ENCODE measurements at places on chromosomes 4 and X. TPM values are rescaled to one million over a fixed set of nuclear protein-coding genes. Genes with fewer than 3 reads are reported as not detected.
A peak's percentile ranks its signal among the peaks of the same experiment; 100 is the strongest.

GRCh38 chr4:27702730-27703431, 842.2 kb downstream of the STIM2 start:
- DNase-seq = no peak

The GAGE1 gene
- not detected for total RNA-seq

DNA sequence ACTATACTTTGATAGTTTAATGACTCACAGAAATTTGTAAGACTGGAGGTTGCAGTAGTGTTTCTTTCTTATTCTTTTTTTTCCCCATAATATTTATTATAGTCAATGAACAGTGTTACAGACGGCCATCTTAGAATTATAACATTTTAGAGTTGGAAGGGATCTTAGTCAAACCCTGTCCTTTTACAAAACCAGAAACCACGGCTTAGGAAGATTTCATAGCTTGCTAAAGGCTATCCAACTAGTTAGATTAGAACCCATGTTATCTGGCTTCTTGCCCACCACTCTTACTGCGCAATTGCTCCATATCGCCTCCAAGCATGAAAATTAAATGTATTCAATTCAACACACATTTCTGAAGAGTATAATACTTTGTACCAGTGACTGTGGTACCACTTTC, 1.1 kb downstream of the XIAP start:
- DNase-seq = no peak

GRCh38 chr4:42329421-42329820, 67.9 kb upstream of the SHISA3 start:
- DNase-seq = no peak

DNA sequence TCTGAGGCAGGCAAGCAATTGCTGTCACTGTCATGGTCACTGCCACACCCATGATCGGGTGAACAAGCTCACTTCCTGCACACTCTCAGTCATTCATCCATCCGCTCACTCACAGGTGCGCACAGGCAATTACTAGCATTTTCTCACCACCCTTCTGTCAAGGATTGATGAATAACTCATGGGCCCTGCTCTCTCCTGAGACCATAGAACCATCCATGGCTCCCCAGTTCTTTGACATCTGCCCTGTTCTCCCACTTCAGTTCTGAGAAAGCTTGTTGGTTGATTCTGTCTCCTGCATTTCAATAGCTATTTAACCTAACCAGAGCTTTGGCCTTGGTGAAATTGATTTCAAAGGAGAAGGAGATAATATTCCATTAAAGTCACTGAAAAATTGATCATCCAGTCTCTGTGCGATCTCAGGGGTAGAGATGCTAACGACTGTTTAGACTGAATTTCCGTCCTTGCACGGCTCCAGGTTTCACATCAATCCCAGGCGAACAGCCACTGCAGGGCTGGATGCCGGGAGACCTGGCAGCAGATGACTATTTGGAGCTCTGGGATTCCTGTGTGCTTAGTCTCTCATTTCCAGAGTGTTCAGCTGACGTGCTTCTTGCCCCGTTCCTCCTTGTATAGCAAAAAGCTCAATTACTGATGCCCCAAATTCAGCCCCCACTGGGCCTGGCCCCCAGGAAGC, 36.9 kb upstream of the ADRA2C start:
- no peak for DNase-seq

The RBPJ gene
- total RNA-seq = 48.4 TPM

- DNase-seq = no peak
Measured at GRCh38 chr4:88858752-88859151, 161.1 kb upstream of the NAP1L5 start.

The GLOD5 gene
- total RNA-seq = not detected

- no peak for DNase-seq
Measured at GRCh38 chr4:35463251-35463952, 780.9 kb downstream of the ARAP2 start.

The SSX1 gene
- not detected for total RNA-seq

The TXK gene
- total RNA-seq = 0.20 TPM

DNA sequence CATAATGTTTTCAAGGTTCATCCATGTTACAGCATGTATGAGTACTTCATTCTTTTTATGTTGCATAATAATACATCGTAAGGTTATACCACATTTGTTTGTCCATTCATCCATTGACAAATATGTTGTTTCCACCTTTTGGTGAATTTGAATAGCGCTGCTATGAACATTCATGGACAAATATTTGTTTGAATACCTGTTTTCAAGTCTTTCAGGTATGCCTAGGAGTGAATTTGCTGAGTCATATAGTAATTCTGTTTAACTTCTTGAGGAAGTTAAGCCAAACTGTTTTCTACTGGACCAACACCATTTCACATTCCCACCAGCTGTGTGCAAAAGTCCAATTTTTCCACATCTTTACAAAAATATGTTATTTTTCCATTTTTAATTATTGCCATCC, 31.5 kb downstream of the IRS4 start:
- DNase-seq = no peak

DNA sequence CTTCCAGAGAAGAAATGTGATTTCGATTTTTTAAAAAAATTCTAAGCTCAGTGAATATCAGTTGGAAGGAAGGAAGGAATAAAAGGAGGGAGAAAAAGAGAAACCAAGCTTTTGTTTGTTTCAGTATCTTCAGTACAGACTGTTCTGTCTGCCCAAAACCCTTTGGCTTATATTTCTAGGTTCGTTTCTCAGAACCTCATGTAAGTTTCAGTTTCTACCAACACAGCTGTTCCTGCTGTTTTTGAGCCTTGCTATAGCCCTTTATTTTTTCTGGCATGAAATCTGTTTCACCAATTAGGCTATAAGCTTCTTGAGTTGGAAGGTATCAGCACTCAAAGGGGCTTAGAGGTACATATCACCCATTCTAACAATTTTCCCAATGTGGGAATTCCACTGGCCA, 157.9 kb downstream of the GBA3 start:
- no peak for DNase-seq

The SMIM31 gene
- not detected for total RNA-seq

DNA sequence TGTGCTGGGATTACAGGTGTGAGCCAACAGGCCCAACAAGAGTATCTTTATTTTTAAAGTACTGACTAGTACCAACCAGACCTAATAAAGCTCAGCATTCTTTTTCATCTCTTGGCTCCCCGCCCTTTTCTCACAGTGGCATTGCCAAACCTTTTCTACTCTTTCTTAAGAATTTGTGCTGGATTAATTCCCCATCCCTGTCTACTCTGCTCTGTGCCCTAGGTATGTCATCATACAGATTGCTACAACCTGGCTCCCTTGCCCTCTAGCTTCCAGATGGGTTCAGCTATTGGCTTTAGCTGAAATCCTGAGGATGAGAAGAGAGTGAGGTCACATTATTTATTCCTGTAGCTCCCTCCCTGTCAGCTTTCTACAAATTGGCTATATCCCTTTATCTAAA, 34.9 kb upstream of the CCNI start:
- DNase-seq = no peak

- DNase-seq = no peak
Measured at GRCh38 chr4:27357283-27357682, 496.6 kb downstream of the STIM2 start.

The CCDC149 gene
- 13.2 TPM for total RNA-seq

GRCh38 chrX:16160729-16161128, 6.6 kb upstream of the MAGEB17 start:
- no peak for DNase-seq

DNA sequence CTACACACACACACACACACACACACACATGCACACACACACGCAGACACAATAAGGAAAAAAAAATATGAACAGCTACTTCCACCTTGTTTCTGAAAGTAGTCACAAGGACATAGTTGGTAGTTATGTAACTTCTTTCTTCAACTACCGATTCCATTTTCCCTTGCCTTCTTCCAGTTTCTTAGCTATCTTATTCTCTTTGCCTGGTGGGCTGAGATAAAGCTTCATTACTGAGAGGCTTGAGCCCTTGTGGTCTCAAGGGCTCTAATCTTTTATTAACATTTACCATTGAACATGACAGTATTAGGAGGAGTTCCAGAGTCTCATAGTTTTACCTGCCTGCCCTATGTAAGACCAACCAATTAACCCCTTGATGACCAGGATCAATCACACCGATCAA, 8.9 kb upstream of the SMIM10 start:
- no peak for DNase-seq

GRCh38 chr4:35939751-35940150, 304.6 kb downstream of the ARAP2 start:
- DNase-seq = no peak

DNA sequence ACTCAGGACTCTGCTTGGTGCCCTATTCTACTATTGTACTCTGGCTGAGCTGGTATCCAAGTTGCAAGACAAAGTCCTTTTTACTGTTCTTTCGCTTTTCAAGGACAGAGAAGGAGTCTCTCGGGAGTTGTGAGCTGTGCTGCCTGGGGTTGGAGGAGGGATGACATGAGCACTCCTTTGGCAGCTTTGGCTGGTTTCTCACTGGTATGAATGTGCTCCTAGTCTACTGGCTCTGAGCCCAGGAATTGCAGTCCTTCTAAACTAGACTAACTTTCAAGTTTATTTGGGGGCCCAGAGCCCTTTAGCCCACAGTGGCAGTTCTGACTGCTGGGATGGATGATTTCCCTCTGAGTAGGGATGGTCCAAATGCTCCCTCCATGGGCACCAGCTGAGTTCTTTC, 997.1 kb downstream of the RAB28 start:
- peak; percentile 26 for DNase-seq

The KCNE5 gene
- total RNA-seq = not detected

DNA sequence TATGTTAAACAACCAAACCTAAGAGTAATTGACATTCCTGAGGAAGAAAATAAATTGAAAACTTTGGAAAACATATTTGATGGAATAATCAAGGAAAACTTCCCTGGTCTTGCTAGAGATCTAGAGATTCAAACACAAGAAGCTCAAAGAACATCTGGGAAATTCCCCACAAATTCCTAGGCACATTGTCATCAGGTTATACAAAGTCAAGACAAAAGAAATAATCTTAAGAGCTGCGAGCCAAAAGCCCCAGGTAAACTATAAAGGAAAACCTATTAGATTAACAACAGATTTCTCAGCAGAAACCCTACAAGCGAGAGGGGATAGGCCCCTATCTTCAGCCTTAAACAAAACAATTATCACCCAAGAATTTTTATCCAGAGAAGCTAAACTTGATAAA, 1082.0 kb upstream of the IGFBP7 start:
- no peak for DNase-seq

- DNase-seq = no peak
Measured at GRCh38 chr4:156521631-156522030, 450.0 kb downstream of the PDGFC start.

The TMEM271 gene
- not detected for total RNA-seq

The PPBP gene
- total RNA-seq = 0.74 TPM

- DNase-seq = no peak
Measured at GRCh38 chr4:159307929-159308328, 205.1 kb downstream of the RAPGEF2 start.

DNA sequence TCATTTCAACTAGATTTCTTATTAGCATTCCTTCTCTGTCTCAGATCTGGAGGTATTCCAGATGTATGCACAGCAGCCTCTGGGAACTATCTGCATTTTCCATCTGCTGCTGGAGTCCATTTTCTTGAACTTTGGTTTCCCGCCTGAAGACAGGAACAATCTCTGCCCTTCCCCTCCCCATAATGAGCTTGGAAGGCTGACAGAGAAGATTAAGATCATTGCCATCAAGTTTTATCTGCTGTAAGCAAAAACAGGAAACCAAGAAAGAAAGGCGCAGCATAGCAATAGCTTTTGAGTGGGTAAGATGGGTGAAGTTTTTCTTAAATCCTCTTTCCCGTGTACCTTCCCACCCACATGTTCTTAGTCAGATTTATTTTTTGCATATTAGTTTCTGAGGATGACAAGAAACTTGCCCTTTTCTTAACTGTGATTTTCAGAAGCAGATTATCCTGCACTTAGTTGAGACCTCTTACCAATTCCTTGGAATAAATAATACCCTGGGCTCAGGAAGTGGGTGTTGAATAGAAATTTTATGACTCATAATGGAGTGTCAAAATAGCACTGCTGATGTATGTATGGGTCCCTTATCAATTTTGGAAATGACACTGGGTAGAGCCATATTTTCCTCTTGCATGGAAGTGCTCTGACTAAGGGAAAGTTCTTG, 78.3 kb downstream of the CT47B1 start:
- no peak for DNase-seq

The CT45A1 gene
- total RNA-seq = not detected

- DNase-seq = no peak
Measured at GRCh38 chr4:31192341-31192740, 472.2 kb downstream of the PCDH7 start.

DNA sequence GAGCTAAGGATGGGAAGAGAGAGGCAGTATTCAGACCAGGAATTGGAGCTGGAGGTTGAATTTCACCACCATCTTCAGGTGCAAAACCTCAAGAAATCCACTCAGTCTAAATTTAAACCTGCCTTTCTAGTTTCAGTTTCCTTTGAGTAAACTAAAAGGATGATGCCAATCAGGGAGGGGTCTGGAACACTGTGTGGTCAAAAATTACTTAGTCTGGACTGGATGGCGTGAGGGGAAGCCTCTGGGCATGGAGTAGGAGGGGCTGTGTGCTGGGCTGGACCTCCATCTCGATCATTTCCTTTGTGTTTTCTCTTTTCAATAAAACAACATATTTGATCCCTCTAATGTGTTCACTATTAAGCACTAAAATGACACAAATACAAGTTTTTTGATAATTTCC, 120.1 kb downstream of the GC start:
- no peak for DNase-seq

GRCh38 chrX:129741880-129742758, 3.3 kb downstream of the XPNPEP2 start:
- peak; percentile 34 for DNase-seq

DNA sequence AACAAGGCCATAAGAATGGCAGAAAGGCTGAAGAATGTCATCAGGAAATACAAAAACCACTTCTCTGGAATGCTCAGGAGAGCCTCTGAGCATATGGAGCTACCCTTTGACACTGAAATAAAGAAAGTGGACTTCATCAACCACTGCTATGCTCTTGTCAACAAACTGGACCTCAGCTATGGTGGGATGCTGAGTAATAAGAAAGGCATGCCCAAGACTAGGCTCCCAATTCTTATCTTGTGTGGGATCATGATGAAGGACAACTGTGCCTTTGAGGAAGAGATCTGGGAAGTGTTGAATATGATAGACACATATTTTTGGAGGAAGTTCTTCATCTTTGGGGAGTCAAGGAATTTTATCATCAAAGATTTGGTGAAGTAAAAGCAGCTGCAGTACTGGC, 86.9 kb upstream of the MAGEB16 start:
- DNase-seq = no peak

DNA sequence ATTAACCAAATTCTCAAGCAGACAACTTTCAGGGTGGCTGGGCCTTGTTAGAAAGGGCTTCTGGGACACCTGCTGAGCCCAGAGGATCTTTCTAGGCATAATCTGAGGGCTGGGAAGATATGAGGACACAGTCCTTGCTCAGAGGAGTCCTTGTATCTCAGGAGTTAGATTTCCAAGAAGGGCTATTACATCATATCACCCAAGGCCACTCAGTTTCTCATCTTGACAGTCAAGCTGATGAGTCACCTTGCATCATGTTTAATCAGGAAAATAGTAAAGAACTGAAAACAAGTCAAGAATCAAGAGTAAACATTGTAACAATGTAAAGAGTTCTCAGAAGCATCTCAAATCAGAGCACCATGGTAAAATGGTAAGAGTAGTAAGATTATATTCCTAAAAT, 4.0 kb downstream of the PCYT1B start:
- no peak for DNase-seq

The ZCCHC18 gene
- total RNA-seq = 0.30 TPM

Measured in left ventricle myocardium superior (tissue), 1 donor.